Stimulated activated CD8-positive, alpha-beta memory T cell treated with anti-CD3 and anti-CD28 coated beads, Interleukin-15, amount 100 ng/mL, for 24 hours (primary cell): ENCODE measurements at places on chromosomes 1 and 21.

GRCh38 chr1:113147073-113147625 lies 74.2 kb downstream of the LRIG2 start:
- DNase-seq: no peak

DNA sequence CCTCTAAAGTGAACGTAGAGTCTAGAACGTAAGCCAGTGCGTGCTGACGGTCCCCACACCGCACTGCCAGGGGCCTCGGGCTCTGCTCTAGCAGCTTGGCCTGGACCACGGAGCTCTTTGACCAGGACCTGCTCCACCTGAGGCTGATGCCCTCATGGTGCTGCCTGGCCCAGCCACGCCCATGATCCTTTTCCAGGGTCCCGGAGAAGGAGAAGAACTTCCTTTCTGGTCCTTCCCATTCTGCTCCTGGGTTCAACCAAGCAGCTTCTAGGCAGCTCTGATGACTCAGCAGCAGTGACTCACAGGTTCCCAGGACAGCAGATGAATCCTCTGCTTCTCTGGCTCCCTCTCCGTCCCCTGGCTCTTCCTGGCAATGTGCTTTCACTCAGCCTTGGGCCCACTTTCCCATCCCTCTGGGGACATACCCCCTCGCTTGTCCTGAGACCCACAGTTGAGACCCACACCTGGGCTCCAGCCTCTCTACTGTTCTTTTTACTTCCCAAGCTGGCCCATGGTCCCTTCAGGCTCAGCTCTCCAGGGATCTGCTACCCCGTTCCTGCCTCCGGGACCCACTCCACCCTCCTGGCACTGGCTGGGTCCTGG lies 246.3 kb upstream of the RAB4A start:
- no peak for DNase-seq

DNA sequence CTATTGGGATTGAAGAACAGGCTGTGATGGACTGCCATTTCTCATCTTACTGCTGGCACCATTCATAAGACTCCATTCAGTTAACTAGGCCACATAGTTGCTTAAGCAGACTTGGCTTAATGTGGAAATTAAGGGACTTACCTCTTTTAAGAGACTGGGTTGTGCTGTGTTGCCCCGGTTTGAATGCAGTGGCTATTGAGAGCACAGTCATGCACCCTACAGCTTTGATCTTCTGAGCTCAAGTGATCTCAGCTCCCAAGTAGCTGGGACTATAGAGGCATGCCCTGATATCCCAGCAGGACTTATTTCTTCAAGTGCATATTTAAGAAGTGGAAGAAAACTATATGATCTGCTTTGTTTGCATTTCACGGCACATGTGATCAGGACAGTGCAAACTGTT lies 181.1 kb downstream of the RASAL2 start:
- no peak for DNase-seq

GRCh38 chr1:199573047-199573446 lies 454.5 kb upstream of the NR5A2 start:
- no peak for DNase-seq

DNA sequence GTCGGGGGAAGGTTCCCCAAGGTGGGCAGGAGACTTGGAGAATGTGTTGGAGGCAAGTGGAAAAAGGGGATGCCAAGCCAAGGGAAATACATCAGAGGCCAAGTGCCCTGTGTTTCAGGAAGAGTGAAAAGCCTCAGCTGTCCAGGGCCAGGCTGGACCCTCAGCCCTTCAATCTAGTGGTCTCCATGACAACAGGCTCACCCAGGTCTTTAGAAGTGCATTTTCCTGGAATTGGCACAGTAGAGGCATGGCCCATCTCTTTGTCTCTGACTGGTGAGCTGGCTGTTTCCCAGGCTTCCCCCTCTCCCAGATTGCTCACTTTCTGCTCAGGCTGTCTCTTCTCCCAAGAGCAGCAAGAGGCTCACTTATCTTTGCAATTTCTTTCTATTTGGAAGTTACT lies 10.4 kb upstream of the RHBG start:
- DNase-seq: no peak

DNA sequence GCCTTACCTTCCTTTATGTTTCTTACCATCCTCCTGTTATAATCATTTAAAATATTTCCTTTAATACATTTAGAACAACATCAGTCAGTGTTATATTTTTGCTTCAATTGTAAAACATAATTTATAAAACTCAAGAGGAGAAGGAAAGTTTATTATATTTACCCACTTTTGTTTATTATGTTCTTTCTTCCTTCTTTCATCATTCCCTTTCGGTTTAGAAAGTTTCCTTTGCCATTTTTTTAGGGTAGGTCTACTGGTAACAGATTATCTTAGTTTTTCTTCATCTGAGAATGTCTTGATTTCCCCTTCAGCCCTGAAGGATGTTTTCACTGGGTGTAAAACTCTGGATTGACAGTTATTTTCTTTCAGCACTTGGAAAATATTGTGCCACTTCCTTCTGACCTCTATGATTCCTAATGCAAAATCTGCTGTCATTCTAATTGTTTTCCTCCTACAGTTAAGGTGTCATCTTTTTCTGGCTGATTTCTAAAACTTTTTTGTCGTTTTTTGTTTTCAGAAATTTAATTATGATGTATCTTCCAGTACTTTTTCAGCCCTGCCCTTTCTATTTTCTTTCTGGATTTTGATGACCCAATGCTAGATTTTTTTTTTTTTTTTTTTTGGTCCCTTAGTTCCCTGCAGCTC lies 25.0 kb downstream of the PTPN22 start:
- DNase-seq: no peak

- DNase-seq: no peak
Observed at GRCh38 chr1:218367118-218367517, 22.0 kb downstream of the TGFB2 start.
